HTR-8/SVneo (cell line): ENCODE measurements at places on chromosomes 2 and 18.

GRCh38 chr2:102062802-102063201 lies 71.0 kb downstream of the IL1R2 start:
- DNase-seq: no peak

- no peak for DNase-seq
Measured at GRCh38 chr2:76953733-76954347, 568.3 kb downstream of the LRRTM4 start.

DNA sequence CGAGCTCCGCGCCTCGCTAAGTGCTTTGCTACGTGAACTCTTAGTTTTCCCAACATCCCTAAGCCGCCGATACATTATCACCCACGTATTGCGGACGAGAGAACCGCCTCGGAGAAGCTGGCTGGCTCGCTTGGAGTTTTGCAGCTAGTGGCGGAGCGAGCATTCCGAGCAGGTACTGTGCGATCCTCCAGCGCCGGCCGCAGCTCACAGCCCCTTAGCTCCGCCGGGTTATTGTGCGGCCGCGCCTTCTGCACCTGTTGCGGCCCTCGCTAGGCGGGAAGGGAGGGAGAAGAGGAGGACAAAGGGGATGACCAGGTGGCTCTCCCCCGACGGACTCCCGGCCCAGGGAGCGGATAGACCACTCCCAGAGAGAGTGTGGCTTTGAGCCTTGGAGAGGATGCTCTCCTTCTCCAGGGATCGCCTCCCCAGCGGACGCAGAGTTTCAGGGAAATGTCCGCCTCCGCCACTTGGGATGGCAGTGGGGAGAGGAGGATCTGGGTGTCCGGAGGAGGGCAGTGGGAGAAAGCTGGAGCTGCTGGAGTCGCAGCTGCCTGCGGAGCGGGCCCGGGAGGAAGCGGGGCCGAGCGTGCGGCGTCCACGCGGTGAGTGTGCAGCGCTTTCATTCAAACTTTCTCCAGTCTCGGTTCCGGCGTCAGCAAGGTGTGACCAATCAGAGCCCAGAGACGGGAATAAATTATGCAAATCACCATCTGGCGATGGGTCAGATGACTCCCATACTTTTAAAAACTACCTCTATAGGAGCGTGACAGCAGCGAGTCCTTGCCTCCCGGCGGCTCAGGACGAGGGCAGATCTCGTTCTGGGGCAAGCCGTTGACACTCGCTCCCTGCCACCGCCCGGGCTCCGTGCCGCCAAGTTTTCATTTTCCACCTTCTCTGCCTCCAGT lies at the start of gene LIPG:
Gene LIPG (plus strand): TSS at position 769 of the 905 bp plus-strand sequence. CDS start 252 bp downstream, outside the sequence.
- DNase-seq: peak; percentile 31

GRCh38 chr2:3430172-3430571 lies 50.7 kb downstream of the TRAPPC12 start:
- no peak for DNase-seq

DNA sequence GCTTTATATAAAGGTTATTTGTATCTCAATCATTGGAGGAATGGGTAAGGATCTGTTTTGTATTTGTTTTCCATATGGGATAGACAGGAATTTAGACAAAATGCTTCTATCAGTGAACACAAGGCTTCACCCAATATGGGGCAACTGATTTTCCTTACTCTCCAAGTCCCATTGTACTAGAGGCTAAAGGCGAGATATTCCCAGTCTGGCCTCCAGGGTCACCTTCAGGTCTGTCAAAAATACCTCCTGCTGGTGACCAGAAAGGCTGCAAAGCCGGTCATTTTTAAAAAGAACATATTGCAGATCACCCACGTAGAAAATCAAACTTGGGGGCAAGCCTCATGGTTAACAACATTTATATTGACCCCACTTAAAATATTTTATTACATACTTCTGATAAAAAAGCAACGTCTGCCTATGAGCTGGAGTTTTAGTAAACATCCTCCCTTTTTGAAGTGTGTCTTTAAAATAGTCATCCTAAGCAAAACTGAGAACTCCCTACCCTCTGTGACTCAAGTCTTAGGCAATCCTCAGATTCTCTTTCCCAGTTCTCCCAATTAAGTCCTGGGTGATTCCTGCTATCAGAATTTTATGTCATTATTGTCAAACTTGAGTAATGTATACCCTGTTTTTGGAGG lies 276.6 kb downstream of the MREG start:
- DNase-seq: peak; percentile 19

DNA sequence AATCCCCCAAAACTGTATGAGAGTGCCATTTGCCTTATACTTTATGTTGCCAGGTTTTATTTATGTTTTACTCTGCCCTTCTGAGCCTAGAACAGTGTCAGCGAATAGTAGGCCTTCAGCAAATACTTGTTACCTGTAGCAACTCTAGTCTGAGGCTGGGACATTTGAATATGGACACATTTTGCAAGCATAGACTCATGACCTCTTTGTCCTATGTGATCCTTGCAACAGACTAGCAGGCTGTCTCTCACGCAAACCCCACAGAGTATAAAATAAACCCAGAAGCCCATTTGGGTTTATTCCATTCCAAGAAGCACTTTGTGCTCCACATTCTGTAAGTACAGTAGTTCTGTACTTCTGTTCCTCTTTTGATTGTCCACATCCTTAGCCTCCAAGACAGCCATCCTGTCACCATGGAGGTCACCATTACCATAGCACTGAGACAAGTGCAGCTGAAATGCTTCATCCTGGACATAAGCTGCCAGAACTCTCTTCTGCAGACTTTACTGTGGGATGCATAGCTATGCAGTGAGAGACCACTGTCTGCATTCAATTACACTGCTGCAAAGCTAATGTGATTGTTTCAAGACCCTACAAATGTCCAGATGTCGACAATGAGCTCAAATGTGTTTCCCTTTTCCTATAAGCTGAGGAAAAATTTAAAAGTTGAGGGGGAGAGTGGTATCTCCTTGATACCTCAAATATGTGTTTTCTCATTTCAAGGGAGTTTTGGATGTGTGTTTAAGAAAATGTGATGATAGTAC lies 425.7 kb downstream of the PID1 start:
- no peak for DNase-seq

GRCh38 chr2:160516547-160517365 lies 23.1 kb upstream of the RBMS1 start:
- DNase-seq: no peak

GRCh38 chr2:200443916-200444315 lies 66.0 kb downstream of the KCTD18 start:
- DNase-seq: no peak

GRCh38 chr2:41877114-41877678 lies 170.6 kb upstream of the PKDCC start:
- no peak for DNase-seq

- DNase-seq: peak; percentile 71
Measured at GRCh38 chr2:96869281-96869821, 529 bp downstream of the SEMA4C start.

DNA sequence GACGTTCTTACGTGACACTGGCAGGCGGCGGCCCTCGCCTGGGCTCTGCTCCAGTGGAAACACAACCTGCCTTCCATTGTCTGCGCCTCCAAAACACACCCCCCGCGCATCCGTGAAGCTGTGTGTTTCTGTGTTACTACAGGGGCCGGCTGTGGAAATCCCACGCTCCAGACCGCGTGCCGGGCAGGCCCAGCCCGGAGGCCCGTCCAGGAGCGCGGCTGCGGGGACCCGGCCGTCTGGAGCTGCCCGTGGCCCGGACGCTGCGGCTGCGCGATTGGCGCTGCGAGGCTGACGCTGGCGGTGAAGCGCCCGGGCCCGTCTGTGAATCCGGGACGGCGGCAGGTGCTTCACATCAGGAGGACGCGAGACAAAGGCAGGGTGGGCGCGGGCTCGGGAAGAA lies 670.3 kb upstream of the SALL3 start:
- no peak for DNase-seq

- DNase-seq: no peak
Measured at GRCh38 chr18:70522183-70522680, 233.4 kb downstream of the SOCS6 start.

- DNase-seq: no peak
Measured at GRCh38 chr18:63859781-63860475, 27.6 kb upstream of the SERPINB2 start.

DNA sequence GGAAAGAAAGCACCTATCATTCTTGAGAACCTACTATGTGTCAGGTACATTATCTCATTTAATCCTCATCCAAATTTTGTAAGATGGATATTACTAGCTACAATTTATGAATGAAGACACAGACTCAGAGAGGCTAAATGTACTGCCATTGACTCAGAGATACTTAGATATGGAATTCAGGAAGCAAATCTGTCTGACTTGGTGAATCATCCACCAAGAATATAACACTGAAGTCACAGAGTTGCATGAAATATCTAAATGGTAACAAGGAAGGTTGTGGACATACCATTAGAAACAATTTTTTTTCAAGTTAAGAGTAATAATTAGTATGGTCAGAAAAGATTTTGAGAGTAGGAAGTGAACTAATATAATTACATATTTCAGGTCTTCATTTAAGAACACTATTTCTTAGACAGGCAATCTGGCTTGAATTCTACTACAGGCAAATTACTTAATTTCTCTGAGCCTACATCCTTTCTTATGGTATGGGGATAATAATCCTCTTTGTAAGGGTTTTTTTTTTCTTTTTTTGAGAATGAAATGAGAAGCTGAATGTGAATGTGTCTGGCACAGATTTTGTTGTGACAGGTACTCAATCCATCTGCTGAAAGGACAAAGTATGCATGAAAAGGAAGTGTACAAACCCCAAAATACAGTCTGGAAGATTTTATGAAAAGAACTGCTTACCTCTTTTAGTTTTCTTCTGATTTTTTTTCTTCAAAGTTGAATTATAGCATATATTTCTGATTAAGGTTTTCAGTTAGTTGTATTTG lies 14.8 kb upstream of the C2orf66 start:
- peak; percentile 50 for DNase-seq
